NCI-H2081 treated with DMSO at 0.1 percent for 48 hours (cell line): ENCODE measurements at places on chromosomes 2 and 18.
A peak's percentile ranks its signal among the peaks of the same experiment; 100 is the strongest.

DNA sequence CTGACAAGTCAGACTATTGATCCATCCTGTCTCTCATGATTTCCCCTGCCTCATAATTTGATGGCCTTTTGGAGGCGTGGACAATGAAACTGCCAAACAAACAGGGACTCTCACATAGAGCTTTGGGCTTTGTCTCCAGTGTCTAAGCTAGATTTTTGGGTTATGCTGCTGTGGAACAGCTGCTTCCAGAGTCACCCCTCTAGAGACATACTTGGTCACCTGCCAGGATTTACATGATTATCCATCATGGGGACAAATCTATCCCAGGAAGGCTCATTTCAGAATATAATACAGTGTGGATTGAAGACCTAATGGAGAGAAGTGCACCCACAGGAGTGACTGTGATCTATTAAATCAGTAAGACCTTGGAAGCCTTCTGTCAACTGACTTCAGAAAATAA lies 159.6 kb downstream of the SLC8A1 start:
- DNase-seq, result no peak

DNA sequence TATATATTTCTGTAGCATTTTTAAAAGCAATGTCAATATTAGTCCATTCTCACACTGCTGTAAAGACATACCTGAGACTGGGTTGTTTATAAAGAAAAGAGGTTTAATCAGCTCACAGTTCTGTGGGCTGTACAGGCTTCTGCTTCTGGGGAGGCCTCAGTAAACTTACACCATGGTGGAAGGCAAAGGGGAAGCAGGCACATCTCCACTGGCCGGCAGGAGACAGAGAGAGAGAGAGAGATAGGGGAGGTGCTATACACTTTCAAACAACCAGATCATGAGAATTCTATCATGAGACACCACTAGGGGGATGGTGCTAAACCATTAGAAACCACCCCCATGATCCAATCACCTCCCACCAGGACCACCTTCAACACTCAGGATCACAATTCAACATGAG lies 43.1 kb downstream of the CHMP3 start:
- DNase-seq, result no peak

DNA sequence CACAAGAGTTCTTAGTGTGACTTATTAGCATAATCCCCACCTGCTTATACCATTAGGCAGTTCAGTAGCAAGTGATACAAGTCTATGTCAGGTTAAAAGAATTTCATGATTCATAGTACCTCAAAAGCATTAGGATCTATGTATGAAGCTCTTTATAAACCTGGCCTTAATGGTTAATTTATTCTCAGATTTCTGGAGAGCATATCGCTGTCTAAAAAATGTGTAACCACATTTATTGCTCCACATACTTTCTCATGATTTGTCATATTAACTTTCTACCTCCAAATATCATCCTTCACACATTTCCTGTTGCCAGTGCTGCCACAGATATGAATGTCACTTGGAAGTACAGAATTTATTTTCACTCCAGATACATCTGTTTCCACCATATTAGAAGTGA lies 332.8 kb upstream of the MAP2 start:
- DNase-seq, result no peak

GRCh38 chr2:71679491-71679890 lies 226.1 kb downstream of the DYSF start:
- DNase-seq, result no peak

DNA sequence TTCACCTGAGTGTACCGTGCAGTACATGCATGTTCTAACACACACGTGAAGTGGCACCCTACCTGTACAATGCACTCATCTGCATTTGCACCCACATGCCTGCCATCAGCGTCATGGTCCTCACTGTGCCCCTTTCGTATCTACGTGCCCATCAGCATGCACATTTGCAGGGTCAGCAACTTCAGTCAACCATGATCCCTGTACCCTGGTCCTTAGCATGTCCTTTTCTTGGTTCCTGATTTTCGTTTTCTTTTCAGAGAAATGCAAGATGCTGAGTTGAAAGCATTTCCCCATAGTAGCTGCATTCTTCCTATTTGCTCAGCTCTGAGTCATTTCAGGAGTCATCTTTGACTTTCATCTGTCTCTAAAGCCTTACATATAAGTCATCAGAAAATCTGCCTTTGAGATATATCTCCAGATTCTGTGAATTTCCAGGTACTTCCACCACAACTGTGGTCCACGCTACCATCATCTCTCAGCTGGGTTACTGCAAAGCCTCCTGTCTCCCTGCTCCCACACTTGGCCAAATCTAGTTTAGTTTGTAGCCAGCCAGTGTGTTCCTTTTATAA lies 14.7 kb upstream of the PUM2 start:
- DNase-seq, result no peak

DNA sequence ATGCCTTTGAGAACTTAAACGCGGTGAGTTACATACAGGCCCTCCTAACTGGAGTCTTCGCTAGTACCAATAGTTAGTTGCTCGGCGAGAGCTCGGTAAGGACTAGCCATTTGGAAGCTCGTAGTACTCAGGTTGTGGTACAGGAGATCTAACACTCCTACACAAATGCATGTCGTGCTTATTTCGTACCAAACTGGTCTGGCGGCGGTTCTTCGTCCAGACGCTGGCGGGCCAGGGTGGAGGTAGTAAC lies 346 bp upstream of the VRK2 start:
- peak; percentile 78 for DNase-seq

DNA sequence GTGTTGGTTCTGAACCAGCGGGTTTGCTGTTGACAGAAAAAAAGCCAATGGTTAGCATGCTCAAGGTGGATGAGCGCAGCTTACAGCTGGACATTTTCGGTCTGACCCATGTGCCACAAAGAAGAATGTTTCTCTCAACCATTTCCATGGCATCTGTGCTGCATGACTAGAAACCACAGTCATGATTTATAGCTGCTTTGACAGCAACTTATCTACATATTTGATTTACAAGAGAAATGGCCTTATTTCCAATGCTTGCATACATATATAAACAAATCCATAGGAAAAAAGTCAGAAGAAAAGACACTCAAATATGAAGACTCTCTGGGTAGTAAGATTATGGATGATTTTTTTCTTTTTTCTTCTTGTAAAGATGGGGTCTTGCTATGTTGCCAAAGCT lies 98.2 kb downstream of the DYNC1I2 start:
- no peak for DNase-seq

- no peak for DNase-seq
Measured at GRCh38 chr2:191376981-191377629, 131.9 kb downstream of the MYO1B start.

DNA sequence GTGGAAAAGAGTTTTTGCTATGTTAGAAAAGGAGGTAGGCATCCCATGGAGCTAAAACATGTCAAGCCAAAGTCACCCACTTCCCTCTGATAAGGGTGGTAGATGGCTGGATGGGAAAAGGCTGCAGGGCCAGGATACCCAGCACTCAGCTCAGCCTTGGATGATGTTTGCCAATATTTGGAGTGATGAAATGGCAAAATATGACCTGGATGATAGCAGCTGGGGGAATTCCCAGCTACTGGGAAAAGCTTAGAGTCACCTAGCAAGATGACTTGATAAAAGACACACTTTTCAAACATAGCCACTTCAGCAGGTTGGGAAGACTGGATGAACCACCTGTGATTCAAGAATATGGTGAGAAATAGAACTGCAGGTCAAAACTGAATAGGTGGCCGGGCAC lies 10.1 kb downstream of the RFX8 start:
- no peak for DNase-seq

GRCh38 chr2:204143216-204144014 lies 206.9 kb downstream of the ICOS start:
- no peak for DNase-seq

DNA sequence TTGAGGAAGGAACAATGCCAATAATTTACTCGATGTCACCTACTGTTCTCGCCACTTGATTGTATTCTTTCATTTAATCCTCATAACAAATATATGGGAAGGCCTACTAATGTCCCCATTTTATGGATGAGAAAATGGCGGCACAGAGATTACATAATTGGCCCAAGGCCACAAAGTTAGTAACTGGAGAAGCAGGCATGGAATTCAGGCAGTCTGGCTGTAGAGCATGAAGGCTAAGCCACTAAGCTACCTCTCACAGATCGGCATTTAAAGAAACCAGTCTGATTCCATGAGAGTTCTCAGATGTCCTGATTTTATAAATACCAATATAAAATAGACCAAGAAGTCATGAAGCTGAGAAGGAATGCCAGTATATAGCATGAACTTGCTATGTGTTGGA lies 121.8 kb upstream of the EPAS1 start:
- no peak for DNase-seq

GRCh38 chr2:42867093-42868065 lies 75.0 kb upstream of the HAAO start:
- no peak for DNase-seq

GRCh38 chr2:120920454-120921148 lies 184.9 kb downstream of the GLI2 start:
- no peak for DNase-seq

DNA sequence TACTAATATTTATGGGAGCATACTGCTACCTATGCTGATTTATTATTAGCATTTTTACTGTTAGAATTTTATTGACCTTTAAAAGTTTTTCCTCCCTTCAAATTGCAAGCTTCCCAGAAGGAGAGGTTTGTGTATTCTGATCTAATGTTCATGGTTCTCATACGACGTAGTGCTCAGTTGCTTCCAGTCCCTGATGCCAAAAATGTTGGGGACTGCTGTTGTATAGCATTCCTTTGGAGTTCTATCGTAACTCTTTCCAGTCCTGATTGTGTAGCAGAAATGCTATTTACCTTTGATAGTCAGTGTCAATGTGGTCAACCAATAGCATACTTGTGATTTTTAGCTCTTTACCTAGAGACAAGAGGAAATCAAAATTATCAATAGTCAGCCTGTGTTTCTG lies 69.5 kb upstream of the ZSWIM2 start:
- no peak for DNase-seq

GRCh38 chr2:173136599-173136998 lies 61.0 kb downstream of the MAP3K20 start:
- no peak for DNase-seq

GRCh38 chr2:217394510-217395351 lies 534.9 kb upstream of the TNP1 start:
- DNase-seq, result no peak

- DNase-seq, result peak; percentile 74
Measured at GRCh38 chr2:75491129-75491753, 69.5 kb downstream of the EVA1A start.

DNA sequence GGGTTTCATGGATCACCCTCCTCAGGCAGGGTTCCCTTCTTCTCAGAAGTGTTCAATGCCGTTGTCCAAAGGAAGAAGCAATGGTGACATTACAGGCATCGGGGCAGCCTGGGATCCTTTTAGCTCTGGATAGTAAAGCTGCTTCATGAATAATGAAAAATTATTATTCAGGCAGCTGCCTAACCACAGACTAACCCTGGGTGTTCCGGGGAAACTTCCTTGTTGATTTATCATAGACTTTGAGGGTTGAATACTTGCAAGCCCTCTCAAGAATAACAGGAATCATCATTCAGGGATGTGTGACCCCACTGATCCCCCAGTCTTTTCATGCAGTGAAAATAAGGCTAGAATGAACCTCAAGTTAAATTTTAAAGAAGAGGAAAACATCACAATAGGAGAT lies 419.4 kb downstream of the MEIS1 start:
- no peak for DNase-seq

GRCh38 chr2:83143946-83144345 lies 1315.1 kb downstream of the SUCLG1 start:
- no peak for DNase-seq

DNA sequence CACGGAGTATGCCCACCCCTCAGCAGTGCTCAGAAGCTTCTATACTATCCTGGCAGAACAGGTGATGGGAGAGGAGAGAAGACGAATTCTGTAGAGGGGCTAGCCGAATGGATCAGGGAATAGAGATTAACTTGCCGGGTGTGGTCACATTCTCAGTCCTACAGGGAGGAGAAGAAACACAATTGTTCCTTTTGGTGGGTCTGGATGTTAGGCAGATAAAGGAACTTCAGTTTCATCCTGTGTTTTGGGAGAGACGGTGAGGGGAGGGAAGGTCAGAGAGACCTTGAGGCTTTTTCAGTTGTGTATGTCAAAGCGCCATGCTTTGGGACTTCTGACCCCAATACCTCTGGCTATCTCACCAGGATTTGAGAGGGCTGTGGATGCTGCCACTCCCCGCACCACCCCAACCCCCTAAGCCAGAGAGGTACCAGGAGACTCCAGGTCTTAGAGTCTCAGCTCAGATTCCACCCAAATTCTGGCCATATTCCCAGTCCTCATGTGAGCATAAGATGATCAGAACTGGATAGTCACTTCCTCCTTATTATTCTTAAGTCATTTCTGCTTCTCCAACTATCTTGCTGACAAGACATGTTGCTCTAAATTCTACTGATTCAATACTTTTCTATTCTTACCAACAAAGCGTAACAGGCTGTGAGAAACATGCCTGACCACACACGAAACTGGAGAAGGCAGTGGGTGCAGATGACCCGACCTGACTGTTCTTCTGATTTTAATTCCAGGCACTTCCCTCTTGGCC lies 2.3 kb upstream of the TMEM37 start:
- no peak for DNase-seq

DNA sequence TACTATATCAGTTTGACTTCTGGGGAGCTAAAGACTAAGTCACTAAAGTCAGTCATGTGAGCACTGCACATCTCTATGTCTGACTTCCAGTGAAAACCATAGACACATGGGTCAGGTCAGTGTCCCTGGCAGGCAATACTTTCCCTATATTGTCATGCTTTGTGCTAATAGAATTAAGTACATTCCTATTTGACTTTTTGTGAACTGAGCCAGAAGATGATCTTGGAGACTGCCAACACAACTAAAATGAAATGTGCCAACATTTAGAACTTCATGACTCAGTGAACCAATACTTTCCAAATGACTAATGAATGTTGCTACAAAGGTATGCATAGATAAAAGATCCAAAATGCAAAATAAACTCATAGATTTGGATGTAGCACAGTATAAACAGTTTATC lies 820.8 kb upstream of the FAM98A start:
- no peak for DNase-seq

DNA sequence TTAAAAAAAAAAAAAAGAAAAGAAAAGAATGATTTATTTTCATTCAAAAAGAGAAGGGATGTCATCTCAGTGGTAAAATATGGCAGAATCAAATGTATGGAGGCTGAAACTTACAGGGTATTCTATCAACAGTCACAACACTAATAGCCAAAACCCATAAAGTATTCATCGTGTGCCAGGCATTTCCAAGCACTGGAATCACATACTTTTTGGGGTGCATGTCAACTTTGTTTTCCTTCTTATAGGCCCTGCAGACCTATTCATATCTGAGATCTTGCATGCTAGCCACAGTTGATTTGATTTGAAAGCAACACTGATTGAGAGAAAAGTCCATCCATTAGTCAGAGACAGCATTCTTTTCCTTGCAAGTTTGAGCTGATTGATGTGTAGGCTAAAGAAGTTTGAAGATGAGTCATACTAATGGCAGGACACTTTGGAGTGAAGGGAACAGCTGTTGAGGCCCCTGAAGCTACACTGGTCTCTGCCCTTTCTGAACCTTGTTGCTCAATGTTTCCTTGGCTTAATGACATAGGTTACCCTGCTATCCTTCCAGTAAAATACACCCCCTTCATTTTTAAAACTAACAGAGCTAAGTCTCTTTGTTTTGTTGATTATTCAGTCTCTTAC lies 22.0 kb downstream of the KATNAL2 start:
- DNase-seq, result no peak
